ENCODE measurements at places on chromosomes 2 and 18. TPM values are rescaled to one million over a fixed set of nuclear protein-coding genes. Genes with fewer than 3 reads are reported as not detected.

- no peak for DNase-seq
Measured at GRCh38 chr2:62526531-62527381, 20.8 kb upstream of the TMEM17 start.

DNA sequence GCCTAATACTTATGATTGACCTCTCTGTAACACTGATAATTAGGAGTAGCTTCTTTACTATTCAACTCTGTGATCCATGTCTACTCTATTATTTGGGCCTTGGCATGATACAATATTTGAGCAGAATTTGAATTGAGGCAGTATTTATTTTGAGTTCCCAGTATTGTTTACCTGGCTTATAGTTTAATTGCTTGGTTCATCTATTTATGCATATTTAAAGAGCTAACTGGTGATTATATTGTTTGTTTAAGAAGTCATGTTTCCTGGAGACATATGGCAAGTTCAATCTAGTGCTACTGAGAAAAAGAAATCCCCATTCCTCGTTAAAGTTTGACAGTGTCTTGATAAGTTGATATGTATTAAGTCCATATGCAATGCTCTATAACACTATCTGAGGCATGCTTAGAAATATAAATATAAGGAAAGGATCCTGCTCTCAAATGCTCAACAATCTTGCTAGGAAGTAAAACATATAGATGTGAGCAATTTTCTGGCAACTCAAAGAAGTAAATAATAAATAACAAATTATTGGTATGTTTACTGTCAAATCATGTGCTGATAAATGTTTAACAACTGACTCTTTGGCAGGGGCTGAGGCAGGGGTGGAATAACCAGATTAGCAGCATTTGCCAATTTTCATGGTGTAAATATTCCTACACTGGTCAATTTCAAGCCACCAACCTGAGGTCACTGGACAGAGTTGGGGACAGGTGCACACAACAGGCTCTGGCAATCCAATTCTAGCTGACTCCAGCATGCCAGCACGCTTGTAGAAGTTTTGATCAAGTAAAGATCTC, 430.2 kb upstream of the PIK3C3 start:
- DNase-seq = no peak

GRCh38 chr2:179636995-179637394, 224.4 kb downstream of the ZNF385B start:
- no peak for DNase-seq

DNA sequence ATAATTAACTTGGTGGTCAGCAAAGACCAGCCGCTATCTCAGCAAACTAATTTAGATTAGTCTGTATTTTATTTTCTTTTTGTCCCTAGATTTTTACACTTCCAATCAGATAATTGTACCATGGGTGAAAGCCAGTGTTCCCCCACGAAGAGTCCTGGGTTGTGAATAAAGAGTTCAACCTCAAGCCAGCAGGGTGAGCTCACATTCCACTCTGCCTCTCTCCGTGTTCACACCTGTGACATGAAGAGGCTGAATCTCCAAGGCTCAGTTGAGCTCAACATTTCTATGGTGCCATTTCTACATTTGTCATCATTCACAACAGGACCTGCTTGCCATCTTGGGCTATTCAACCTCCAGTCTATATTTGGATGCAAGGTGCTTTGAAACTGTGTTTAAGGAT, 771.5 kb downstream of the GALR1 start:
- DNase-seq = no peak

DNA sequence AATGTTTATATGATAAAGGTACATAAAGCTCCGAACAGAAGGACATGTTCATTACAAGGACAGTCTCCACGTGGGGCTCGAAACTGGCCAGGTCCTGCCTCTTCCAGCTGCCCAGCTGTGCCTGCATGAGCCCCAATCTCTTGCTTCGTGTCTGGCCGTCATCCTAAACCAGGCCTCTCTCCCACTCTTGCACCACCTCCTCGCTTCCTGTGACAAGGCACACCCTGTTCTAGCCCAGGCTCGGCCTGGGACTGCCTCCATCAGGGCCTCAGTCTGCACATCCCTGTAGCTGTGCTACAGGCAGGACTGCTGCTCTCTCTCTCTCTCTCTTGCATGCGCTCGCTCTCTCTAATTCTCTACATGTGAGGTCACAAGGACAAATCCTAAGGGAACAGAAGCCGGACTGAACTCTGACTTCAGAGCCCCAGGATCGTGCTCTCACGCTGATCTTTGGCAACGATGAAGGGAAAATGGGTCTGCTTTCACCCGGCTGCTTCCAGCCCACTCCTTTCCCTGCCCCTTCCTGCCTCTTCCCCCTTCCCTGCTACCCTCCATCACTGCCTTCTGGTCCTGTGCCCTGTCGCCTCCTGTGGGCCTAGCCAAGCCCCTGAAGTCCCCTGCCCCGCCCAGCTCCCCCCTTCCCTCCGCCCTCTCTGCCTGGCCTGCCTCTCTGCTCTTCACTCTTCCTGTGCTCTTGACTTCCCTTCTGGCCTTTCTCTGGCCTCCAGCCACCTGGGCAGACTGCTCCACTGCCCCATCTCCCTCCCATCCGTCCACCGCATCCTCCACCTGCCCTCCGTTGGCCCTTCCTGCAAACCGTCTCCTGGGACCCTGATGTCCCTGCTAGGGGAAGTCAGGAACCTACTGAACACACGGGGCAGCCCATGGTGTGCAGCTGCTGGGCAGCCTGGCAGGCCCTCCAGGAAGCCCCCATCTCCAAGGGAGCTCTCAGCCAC, 7.8 kb upstream of the GPR55 start:
- peak; percentile 28 for DNase-seq

DNA sequence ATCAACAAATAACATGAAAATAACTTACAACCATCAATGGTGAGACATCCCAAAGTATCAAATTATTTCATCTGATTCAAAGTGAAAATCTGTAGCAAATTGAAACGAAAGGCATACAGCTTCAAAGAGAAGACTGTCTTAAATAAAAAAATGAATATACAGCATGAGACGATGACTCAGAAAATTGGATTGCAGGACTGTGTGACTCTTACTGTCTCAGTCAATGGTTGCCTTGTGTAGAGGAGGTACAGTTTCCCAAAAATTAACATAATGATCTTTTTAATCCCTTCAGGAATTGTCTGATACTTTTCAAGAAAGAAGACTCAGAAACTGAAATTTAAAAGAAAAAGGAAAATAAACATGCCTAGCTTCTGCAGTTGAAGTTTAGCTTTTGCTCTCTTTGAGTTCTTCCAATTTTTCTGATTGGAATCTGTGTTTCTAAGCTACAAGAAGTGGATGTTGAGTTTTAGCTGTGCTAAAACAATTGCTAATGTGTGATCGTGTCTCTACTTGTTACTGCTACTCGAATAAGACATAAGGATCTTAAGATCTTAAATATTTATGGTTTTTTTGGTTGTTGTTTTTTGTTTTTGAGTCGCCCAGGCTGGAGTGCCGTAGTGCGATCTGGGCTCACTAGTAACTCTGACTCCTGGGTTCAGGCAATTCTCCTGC, 41.1 kb upstream of the EPB41L3 start:
- peak; percentile 64 for DNase-seq

DNA sequence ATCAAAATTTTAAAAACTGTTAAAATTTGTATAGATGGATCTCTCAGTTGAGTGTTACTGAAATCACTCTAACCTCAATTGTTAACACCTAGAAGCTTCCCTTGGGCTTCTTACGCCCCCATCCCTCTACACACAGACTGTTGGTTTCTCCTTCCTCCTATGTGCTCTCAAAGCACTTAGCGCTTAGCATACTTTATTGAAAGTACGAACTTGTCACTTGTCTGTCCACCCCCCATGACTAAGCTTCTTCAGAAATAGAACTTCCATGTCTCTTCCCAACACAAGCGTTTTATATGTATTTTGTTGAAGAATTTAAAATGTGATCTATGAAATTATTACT, 441 bp downstream of the MPHOSPH10 start:
- DNase-seq = peak; percentile 10

DNA sequence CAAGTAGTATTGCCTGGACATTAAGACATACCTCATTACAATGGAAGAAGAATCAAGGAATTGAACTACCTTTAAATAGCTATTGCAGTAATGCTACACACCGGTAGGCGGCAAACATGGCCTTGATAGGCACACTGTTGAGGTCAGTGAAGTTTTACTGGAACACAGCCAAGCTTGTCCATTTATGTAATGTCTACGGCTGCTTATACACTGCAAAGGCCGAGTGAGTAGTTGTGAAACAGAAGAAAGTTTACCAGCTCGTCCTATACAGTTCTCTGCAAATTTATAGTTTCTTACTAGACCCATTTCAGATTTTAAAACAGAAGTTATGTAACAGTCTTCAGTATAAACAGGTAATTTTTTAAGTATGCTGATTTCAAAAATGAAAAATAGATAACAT, 38.8 kb downstream of the PPP4R1 start:
- peak; percentile 98 for DNase-seq

NAPG gene
- polyA plus RNA-seq = 9.8 TPM

DNA sequence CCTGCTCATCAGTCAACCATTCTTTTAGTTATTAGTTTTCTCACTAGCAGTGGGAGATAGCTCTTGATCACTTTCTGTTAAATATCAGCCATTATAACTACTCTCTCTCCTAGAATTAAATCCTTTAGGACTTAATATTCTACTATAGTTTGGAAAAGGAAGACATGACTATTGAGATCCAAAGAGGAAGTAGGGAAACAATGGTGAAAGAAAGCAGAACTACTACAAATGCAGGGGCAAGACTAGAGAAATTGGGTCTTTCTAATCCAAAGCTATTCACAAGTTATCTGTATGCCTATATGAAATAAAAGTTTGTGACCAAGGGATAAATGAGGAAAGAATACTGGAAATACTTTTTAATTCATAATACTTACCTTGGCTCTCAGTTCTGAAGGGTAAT, 65.1 kb downstream of the SRBD1 start:
- no peak for DNase-seq

- peak; percentile 45 for DNase-seq
Measured at GRCh38 chr2:39431592-39432316, 5.3 kb downstream of the MAP4K3 start.

SMC6 gene
- polyA plus RNA-seq = 5.2 TPM

DNA sequence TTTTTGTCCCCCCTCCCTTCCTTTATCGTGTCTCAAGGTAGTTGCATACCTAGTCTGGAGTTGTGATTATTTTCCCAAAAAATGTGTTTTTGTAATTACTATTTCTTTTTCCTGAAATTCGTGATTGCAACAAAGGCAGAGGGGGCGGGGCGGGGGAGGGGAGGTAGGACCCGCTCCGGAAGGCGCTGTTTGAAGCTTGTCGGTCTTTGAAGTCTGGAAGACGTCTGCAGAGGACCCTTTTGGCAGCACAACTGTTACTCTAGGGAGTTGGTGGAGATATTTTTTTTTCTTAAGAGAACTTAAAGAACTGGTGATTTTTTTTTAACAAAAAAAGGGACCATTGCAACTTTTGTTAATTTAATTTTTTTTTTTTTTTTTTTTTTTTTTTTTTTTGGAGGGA, 2.1 kb downstream of the SOX11 start:
- peak; percentile 25 for DNase-seq

PID1 gene
- 1.1 TPM for polyA plus RNA-seq

DNA sequence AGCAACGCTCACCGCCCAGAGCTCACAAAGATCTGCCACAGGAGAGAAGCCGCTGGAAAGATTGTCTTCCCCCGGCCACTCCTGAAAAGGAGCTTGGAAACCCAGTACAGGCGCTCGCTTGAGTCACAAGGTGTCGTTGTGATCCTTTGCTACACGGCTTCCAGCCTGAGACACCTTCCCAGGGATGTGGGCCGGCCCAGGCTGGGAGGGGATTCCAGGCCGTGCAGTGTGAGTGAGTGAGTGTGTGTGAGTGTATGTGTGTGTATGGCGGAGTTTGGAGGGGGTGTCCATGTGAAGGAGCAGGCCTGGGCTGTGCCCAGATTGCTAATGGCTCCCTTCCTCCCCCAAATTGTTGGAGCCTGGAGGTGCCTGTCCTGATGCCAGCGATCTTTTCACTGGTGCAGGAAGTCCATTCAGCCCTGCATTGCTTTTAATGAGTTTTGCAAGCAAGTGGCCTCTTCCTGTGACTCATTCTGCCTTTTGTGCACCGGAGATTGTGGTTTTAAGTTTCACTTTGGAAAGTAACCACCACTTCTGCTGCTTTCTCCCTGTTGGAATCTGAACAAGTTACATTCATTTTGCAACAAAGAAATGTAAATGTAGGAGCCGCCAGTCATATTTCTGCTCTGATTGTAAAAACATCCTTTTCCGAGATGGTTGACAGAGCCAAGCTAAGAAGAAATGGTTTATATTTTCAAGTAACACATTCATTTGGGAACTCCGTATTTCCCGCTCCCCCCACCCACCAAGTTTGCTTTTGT, 83.7 kb downstream of the LPIN1 start:
- peak; percentile 98 for DNase-seq

GRCh38 chr2:23354554-23354953, 30.4 kb upstream of the KLHL29 start:
- DNase-seq = no peak

DNA sequence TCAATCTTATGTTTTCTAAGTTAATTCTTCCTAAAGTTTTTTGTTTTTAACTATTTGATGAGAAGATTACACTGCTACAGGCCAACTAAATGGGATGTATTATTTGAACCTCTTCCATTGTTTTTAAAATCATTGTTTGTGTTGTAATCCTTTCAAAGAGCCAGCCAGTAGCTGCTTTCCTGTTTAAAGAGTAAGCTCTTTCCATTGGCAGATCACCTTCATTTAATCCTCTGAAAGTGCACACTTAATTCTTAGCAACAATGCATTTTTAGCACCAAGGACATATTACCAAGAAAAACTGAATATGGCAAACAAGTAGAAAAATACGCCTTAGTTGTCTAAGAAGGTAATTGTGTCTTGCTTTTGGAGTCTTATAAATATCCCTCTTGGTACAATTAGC, 54.0 kb downstream of the MEIS1 start:
- no peak for DNase-seq

GRCh38 chr2:233185330-233185729, 66.1 kb upstream of the ATG16L1 start:
- no peak for DNase-seq

DNA sequence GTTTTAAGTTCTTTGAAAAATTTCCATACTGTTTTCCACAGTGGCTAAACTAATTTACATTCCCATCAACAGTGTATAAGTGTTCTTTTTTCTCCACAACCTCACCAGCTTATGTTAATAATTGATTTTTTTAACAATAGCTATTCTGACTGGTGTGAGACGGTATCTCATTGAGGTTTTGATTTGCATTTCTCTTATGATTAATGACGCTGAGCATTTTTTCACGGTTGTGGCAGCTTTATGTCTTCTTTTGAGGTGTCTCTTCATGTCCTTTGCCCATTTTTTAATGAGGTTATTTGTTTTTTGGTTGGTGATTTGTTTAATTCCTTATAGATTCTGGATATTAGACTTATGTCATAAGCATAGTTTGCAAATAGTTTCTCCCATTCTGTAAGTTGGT, 997.9 kb downstream of the SUCLG1 start:
- no peak for DNase-seq
